ENCODE measurements at places on chromosomes 5 and 9.
A peak's percentile ranks its signal among the peaks of the same experiment; 100 is the strongest.

- DNase-seq = no peak
These were observed 34.0 kb upstream of the RXRA start for GRCh38 chr9:134291961-134292871.

DNA sequence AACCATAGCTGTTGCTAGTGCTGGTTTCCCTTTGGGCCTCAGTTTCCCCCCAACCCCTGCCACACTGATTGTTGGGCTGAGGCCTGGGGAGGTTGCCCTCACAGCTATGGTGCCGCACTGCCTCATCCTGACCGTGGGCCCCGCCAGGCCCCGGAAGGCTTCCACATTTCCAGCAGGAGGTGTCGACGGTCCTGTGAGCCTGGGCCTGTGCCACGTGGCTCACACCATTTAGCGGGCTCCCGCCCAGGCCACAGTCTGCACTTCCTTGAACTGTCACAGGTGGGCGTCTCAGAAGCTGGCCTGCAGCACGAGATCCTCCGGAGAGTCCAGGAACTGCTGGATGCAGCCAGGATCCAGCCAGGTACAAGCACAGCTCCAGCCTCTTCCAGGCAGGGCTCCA lies 45.7 kb downstream of the LRSAM1 start:
- DNase-seq = no peak

- no peak for DNase-seq
These were observed 14.1 kb upstream of the FAM120AOS start for GRCh38 chr9:93467462-93467861.

GRCh38 chr5:124962735-124963134 lies 216.3 kb upstream of the ZNF608 start:
- DNase-seq = no peak

- DNase-seq = no peak
These were observed 15.0 kb downstream of the ARHGAP26 start for GRCh38 chr5:142785206-142785605.

- no peak for DNase-seq
These were observed 63.6 kb downstream of the SUSD1 start for GRCh38 chr9:112111461-112111860.

GRCh38 chr5:102119252-102119651 lies 176.8 kb downstream of the SLCO4C1 start:
- DNase-seq = no peak

- peak; percentile 62 for DNase-seq
These were observed 146.2 kb upstream of the GPR151 start for GRCh38 chr5:146662229-146662628.

- no peak for DNase-seq
These were observed 25.3 kb downstream of the DAP start for GRCh38 chr5:10735569-10736276.

DNA sequence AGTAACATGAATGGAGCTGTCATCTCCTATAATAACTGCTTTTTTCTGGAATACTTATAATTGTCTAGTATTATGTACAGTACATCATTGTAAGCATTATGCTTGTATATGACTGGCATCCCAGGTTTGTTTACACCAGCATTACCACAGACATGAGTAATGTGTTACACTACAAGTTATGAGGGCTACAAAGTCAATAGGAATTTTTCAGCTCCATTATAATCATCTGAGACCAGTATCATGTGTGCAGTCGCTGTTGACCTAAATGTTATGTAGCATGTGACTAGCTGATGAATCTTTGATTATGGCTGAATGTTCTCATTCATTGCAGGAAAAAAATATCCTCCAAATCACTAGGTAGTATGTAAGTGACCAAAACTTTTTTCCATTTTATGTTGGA lies 2.2 kb downstream of the ZCCHC9 start:
- no peak for DNase-seq

- no peak for DNase-seq
These were observed 36.8 kb downstream of the ROPN1L start for GRCh38 chr5:10478436-10478835.

DNA sequence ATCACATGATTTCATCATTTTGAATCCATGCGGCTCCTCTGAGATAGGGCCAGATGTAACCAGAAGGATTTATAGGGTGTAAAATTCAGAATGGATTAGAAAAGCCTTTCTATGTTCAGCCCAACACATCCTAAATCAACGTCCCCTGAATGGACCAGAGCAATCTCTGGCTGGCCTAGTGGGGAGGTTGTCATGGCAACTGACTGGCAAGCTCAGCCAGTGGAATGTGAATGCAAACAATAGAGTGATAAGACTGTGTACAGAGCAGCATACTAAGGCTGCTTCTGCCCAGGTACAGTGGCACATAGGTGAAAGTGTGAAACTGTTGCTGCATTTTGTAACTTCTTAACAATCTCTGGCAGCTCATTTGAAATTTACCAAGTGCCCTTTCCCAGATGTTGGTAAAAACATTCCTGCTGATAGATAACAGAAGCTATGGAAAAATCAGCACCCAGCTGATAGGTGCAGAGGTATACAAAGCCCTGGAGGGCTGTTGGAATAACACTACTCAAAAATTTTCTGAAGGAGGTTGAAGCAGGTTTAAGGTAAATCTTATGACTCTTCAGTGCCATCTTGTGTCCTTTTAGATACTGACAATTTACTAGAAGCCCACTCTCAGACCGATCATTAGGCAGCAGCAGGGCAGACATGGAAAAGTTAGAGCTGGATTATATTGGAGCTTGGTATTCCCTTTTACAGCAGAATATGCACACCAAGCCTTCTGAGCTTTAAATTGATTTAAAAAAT lies 267.2 kb downstream of the RAB3C start:
- DNase-seq = peak; percentile 54

DNA sequence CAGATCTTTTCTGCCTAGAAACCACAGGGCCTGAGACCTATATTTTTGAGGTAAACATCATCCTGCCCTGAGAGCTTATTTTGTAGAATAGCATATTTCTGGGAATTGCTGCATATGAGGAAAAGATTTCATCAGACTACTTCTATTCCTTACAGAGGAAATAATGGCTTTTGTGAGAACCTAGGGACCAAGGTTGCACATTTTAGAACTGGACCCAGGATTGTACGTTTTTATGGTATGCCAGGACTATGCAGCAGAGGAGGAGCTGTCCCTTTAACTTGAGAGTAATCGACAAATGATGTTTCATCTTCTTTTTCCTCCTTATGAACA lies 2.2 kb upstream of the ALDH1A1 start:
- no peak for DNase-seq

GRCh38 chr5:100787648-100788047 lies 115.4 kb downstream of the ST8SIA4 start:
- DNase-seq = no peak

GRCh38 chr5:174176511-174176910 lies 131.0 kb downstream of the NSG2 start:
- no peak for DNase-seq

DNA sequence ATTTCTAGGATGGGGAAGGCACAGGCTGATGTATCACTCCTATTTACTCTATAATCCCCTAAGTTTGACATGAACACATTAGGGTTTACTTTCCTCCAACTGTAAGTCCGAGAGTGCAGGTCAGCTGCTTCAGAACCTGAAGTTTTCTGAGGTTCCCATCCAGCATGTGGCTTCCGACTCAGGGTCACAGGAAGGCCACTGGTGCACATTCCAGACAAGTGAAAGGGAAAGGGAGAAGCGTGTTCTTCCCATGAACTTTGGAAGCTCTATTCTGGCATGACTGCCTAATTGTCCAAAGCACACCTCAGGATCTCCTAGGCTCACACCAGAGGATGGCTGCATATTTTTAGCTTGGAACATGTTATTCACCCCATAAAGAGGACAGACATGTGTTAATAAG lies 602.6 kb downstream of the SEMA5A start:
- no peak for DNase-seq

GRCh38 chr9:92058723-92059444 lies 56.3 kb downstream of the SPTLC1 start:
- no peak for DNase-seq

GRCh38 chr5:11822598-11822997 lies 81.6 kb downstream of the CTNND2 start:
- no peak for DNase-seq

GRCh38 chr5:32559921-32560320 lies 25.4 kb upstream of the SUB1 start:
- no peak for DNase-seq

GRCh38 chr5:141100243-141100805 lies at the start of gene PCDHB3:
TSS of gene PCDHB3 (plus strand) at chr5:141100473. CDS start at chr5:141100650, 177 bp downstream.
- peak; percentile 0 for DNase-seq

- no peak for DNase-seq
These were observed 10.5 kb downstream of the PTCD2 start for GRCh38 chr5:72330712-72331111.

DNA sequence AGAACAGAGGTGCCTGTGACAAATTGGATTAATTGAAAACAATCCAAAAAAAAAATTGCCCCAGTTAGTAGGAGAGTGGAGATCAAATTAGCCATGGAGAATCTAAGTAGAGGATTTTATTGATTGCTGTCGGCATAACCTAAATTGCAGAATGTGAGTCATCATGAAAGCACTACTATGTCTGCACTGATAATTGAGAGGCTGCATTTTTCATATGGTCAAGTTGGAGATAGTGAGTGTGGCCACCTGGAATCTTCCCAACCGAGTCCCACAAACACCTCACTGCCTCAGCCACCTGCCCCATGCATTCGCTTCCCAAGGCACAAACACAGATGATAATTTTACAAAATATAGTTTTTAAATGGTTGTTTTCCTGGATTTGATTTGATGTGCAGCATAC lies 123.7 kb downstream of the NTRK2 start:
- no peak for DNase-seq

DNA sequence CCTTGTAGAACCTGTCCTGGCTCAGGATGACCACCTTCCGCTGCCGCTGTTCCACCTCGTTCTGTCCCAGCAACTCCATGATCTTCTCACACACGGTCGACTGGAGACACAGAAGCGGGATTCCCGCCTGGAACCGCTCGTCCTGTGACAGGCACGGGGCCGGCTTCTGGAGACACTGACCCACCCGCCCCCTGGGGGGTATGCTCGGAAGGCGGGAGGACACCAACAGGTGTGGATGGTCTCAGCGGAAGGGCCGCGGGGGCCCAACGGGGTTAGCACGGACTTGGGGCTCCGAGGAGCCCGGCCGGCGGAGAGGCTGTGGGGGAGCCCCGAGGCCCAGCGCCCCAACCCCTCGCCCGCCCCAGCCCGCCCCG lies 530 bp downstream of the UCK1 start:
- peak; percentile 38 for DNase-seq

GRCh38 chr5:132098151-132098594 lies 24.6 kb downstream of the CSF2 start:
- peak; percentile 70 for DNase-seq

DNA sequence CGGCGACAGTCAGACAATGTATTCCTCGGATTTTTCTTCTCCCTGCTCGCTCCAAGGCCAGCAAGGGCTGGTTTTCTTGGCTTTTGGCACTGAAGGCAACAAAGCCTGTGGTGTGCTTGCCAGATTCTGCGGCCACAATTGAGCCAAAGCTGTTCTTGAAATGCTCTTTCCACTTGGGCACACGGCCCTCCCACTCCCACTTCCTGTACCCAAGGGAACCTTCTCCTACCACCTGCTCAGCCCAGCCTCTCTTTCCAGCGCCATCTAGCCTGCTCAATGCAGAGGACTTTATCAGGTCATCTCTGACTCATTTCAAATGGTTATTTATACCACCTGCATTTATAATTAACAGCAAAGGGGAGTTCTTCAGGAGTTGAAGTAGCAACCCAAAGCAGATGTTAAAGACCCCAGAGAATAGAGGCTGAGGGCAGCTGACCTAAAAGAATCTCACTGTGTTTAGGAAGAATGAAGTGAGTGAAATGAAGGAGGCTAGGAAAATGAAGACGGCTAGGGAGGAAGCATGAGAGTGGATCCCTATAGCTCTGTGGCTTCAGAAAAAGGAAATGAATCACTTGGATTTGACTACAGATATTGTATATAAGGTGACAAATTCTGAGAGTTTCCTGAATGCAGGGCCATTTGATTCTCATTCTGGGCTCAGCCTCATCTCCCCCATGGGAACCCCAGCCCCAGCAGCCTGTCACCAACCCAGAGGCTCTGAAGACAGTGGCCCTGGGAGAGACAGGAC lies 439.0 kb downstream of the ENC1 start:
- DNase-seq = peak; percentile 25

DNA sequence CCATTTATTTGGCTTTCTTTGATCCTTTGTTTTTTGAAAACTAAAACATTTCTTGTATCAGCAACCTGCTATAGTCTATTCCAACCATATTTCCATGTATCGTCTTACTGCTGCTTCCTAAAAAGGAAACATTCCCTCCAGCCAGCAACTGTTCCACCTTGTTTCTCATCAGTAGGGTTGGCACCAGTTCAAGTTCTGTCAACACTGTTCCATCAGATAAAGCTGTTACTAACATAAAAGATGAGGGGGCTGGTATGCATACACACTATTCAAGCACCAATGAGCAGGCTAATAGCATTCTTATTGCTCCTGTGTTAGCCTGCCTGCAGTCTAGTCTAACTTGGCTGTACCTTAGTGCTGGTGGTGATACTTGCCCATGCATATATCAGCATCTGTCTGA lies 178.3 kb downstream of the CWC27 start:
- DNase-seq = no peak

DNA sequence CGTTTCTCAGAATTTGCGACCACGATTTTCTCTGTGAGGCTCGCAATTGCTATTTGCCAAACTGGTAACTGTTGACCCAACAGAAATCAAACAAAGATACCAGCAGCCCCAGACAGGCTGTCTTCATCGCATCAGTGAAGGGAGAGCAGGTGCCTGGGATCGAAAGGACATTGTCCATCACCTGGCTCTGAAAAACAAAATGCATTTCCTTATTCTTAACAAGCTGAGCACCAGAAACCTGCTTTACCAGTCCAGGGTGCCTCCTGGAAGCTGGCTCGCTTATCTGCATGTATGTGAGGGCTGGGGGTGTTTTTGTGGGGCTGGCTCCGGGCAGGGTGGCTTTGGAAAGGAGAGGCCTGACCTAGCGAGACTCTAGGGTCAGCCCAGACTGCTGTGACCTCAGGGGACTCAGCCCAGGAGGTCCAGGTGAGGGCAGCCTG lies 24.7 kb downstream of the WWC1 start:
- no peak for DNase-seq

DNA sequence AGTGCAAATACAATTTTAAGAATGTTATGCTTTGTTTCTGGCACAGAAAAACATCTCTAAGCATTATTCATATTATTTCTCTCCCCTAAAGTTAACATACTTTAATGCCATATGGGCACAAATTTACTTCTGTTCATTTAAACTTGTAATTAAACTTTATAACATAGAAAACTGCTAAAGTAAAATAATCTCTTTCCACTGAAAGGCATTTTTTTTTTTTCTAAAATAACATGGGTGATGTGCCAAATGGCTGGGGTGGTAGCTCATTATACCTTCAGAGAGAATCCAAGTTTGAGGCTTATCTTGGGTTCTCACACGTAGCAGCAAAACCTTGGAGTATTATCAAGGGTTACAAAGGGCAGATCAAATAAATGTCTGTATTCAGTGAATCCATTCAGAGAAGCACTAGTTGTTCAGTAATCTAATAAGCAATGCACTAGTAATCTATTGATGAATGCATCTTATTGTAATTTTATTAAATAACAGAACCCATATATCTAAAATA lies 257.6 kb upstream of the POU5F2 start:
- no peak for DNase-seq

DNA sequence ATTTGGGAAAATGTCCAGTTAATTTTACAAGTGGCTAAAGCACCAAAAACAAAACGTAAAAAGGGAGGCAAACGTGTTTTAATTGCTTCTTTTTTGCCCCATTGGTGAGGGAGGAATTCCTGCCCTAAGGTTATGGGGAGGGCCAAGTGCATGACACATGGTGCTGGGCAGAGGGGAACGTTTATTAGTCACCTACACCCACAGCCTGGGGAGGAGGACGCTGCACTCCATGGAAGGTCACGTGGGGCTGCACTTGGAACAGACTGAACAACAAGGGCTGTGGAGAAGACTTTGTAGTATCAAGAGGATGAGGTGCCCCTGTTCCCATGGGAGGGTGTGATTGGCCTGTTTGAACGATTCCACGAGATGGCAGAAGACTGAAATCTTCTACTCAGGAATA lies 13.7 kb upstream of the ADAMTS16 start:
- no peak for DNase-seq

Measured in suppressor macrophage treated with lipopolysaccharide for 4 hours (primary cell).